ENCODE measurements at places on chromosomes 16 and 17.

- DNase-seq: peak; percentile 59
Observed at GRCh38 chr16:84144209-84144858, 643 bp downstream of the HSDL1 start.

DNA sequence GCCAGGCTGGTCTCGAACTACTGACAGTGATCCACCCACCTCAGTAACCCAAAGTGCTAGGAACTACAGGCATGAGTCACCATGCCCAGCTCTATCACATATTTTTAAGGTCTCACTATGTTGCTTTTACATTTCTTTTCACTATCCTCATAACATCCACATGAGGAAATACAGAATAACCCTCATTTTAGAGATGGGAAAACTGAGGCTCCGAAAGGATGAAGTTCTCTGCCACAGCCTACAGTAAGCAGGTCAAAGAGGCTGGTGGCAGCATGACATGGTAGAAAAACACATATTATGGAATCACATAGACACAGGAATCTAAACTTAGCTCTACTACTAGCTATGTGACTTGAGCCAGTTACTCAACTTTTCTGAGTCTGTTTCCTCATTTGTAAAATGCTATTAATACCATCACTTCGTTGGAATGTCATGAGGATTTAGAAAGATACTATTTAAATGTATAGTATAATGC, 32.2 kb downstream of the APPBP2 start:
- DNase-seq: no peak

GRCh38 chr16:1950559-1950958, 3.9 kb downstream of the RPL3L start:
- peak; percentile 61 for DNase-seq

GRCh38 chr17:78255029-78255656, 23.7 kb downstream of the TMEM235 start:
- no peak for DNase-seq
